NCI-H1092 (cell line): ENCODE measurements at places on chromosomes 11 and 22.

DNA sequence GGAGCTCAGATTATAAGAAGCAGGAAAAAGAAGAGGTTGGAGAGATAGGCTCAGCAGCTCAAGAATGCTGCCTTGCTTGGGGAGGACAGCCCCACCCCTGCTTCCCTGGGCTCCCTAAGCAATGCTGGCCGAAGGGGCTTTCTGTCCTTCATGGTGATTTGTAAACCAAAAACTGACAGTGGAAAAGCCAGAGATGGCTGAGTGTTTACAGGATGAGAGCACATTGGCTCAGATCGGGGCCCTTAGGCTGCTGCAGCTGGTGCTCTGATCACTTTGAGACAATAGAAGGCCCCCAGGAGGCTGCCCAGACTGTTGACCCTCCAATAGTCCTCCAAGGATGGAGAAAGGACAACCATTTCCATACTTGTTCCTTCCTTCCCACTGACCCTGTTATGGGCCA is 28.8 kb upstream of the AMOTL1 start:
- DNase-seq, result no peak

DNA sequence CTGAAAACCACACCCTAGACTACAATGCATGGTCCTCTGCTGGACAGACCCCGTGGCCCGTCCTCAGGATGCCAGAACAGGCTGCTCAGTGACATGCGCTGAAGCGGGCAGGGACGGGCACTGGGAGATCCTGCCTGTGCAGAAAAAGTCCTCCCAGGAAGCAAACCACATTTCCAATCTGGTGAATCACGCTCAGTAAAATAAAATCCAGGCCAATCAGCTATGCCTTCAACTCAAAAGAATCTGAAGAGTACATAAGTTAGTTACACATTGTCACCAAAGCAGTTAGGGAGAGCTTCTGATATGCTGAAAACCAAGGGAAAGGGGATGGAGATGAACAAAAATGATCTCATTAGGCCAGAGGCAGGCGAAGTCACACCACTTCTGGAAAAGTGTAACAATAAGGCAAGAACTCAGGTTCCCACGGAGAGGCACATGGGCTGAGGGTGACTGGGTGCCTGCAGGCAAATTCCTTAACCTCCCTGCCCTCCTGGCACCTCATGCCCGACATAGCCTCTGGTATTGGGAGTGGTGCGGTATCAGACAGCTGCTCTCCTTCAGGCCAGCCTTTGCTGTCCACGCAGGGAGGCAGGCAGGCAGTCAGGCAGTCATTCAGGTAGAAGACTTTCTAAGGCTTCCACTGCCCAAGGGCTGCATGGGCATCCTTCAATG is 66.4 kb downstream of the APOL5 start:
- no peak for DNase-seq

- peak; percentile 70 for DNase-seq
Measured at GRCh38 chr11:11780858-11781257, 60.9 kb upstream of the USP47 start.

DNA sequence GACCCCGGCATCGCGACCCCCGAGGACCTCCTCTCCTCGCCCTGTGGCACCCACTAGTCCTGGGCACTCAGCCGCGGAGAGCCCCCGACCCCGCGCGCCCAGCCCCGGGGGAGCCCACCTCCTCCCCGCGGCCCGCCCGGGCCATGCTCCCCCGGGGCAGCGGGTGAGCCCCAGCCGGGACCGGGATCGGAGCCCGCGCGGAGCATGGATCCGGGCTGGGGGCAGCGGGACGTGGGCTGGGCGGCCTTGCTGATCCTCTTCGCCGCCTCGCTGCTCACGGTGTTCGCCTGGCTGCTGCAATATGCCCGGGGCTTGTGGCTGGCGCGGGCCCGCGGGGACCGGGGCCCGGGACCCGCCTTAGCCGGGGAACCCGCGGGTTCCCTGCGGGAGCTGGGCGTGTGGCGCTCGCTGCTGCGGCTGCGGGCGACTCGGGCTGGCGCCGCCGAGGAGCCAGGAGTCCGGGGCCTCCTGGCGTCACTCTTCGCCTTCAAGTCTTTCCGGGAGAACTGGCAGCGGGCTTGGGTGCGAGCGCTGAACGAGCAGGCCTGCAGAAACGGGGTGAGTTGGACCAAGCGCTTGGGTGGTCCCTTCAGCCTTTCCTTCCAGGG is 498 bp downstream of the C2CD2L start:
- no peak for DNase-seq

DNA sequence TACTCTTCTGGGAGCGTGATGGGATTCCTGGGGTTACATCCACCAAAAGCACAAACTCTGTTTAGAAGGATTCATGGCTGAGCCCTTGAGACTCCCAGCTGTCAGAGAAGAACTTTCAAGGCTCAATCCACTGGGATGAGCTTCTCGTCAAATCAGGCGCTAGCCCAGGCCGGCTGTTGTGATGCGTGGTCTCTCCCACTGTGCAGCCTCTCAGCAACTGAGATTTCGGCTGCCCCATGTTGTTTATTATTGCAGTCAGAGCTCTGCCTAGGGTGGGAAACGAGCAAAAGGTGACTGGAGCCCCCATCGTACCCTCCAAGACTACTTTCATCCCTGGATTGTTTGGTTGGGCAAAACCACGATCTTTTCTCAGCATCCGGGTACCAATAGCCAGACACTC is 251.6 kb downstream of the ETS1 start:
- no peak for DNase-seq

DNA sequence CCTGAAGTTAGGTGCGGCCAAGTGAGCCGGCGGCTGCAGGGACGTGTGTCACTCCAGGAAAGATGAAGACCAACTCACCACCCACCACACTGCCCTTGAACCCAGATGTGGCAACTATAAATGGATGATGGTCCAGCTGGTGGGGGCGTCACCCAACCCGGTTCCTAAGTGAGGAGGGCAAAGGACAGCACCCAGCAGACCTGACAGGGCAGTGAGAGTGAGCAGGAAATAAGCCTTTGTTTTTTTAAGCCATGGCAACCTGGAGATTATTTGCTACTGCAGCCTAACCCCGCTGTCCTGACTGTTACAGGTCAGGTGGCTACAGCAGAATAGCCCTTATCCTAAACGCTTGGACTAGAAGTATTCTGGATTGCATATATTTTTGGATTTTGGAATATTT is 228.9 kb downstream of the CTTN start:
- no peak for DNase-seq

DNA sequence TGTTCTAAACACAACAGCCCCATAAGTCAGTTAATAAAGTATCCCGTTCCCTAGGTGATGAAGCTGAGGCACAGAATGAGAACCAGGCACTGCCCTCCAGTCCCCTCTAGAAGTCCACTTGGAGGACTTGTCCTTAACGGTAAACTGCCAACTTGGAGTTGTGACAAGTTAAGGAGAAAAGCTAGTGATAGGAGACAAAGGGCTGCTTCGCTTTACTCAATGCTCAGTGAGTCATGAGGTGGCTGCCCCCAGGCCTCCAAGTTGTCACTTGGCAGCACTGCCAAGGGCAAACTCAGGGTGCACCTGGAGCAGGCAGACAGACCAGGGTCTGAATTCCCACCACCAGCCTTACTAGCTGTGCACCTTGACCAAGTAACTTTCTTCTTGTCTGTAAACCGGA is 13.5 kb downstream of the SLC43A1 start:
- no peak for DNase-seq

GRCh38 chr22:29967461-29967860 is 84.5 kb downstream of the MTMR3 start:
- DNase-seq, result no peak

GRCh38 chr11:58573451-58574104 is 2.1 kb downstream of the LPXN start:
- no peak for DNase-seq

GRCh38 chr22:45185718-45186514 is 22.2 kb downstream of the NUP50 start:
- DNase-seq, result no peak

GRCh38 chr11:833114-833791 is 501 bp downstream of the CD151 start:
- no peak for DNase-seq

DNA sequence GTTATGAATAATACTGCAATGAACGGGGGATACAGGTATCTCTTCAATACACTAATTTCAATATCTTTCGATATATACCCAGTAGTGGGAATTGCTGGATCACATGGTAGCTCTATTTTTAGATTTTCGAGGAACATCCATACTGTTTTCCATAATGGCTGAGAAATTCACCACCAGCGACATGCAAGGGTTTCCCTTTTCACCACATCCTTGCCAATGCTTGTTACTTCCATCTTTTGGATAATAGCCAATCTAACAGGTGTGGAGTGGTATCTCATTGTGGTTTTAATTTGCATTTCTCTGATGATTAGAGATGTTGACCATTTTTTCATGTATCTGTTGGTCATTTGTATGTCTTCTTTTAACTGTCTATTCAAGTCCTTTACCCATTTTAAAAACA is 5.9 kb downstream of the IL10RA start:
- no peak for DNase-seq

DNA sequence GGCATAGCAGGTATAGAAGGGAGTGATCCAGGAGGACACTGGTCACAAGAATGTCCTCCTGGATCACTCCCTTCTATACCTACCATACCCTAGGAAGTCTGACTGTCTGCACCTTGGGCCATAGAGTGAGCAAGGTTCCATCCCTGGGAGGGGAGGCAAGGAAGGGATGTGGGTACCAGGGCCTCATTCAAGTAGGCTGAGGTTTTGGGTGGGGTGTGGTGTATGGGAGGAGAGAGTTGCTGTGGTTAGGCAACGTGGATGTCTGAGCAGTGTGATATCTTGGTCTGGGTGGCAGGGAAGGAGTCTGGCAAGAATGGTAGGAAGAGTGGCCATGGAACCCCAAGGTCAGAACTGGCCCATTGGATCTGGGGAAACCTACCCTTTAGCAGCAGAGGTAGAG is 13.2 kb downstream of the PPFIBP2 start:
- DNase-seq, result no peak

DNA sequence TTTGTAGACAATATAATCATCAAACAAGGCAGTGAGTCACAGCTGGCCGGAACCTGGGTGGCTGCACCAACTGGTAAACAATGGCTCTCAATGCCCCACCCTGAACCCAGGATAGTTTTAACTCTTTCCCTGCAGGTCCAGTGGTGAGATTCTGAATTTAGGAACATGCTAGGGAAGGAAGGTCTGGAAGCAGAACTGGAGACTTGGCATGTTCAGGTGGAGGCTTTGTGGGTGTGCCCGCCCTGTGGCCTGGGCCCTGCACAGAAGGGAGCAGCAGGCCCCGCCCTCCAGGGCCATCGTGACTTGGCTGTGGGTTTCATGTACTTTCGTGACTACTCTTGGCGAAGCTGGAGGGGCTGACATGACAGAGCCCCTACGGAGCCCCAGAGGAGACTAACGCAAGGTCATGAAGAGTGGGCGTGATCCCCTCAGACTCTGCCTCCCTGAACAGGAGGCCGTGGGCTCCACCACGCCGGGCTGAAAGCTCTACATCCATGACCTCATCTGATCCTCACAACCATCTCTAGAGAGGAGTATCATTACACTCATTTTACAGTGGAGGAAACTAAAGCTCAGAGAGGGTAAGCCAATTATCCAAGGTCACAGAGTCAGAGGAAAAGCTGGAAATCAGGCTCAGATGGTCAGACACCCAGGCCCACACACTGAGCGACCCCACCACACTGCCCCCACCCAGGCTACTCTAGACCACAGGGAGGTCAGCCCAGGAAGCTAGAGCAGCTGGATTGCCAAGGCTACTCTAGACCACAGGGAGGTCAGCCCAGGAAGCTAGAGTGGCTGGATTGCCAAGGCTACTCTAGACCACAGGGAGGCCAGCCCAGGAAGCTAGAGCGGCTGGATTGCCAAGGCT is 27.3 kb downstream of the MAFF start:
- no peak for DNase-seq

DNA sequence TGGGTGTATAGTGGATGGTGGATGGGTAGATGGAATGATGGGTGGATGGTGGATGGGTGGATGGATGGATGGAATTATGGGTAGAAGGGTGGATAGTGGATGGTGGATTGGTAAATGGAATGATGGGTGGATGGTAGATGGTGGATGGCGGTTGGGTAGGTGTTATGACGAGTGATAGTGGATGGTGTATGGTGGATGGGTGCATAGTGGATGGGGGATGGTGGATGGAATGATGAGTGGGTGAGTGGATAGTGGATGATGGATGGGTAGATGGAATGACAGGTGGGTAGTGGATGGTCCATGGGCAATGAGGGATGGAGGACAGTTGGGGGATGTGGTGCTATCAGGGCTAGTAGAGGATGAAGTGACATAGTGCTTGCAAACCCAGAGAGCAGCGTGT is 182.4 kb downstream of the BRD1 start:
- no peak for DNase-seq

DNA sequence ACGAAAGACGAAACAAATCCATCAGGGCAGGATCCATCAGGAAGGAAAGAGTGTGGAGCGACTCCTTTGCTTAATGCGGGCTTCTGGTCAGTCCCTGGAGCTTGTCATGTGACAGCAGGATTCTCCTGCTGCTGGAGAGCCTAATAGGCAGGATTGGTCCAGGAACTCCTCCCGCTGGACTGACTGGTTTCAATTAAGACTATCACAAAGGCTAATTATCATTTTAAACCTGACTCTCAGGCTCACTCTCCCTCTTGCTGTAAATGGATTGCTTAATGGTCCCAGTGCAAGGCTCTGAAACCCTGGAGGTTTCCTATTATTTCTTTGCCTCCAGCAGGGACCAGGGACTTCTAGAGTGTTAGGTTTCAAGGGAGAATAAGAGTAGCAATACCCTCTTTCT is 493.8 kb downstream of the NTM start:
- DNase-seq, result no peak

DNA sequence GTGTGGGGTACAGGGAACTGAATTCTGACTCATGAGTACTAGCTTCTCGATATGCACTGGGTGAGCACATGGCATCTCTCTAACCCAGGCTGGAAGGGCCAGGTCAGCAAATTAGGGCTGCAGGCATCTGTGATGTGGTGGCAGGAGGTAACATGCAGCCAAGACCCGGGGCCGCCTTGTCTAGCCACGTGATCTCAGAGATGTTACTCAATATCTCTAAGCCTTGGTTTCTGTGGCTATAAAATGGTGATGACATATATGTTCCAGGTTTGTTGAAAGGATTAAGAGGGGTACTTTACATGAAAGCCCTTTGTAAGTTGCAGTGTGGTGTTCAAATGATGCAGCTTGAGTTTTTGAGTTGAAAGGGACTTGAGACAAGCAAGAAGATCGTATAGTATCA is 3.2 kb downstream of the ST14 start:
- no peak for DNase-seq

- DNase-seq, result no peak
Measured at GRCh38 chr22:32794449-32795213, 6.9 kb upstream of the TIMP3 start.

- no peak for DNase-seq
Measured at GRCh38 chr11:18844753-18845367, 53.3 kb upstream of the PTPN5 start.
